Naive thymus-derived CD8-positive, alpha-beta T cell (primary cell): ENCODE measurements at places on chromosomes 13 and 19. TPM values are rescaled to one million over a fixed set of nuclear protein-coding genes. Genes with fewer than 3 reads are reported as not detected.

OR7C1 gene
- total RNA-seq: not detected

GRCh38 chr13:110664041-110664440, 41.9 kb downstream of the CARS2 start:
- DNase-seq: no peak
- peaks cover 26% of the 10 kb centered on the region for H3K36me3 ChIP-seq
- H3K4me3 ChIP-seq: no peak overlapping the region
- H3K27me3 ChIP-seq: no peaks in the 10 kb centered on the region
- H3K4me1 ChIP-seq: peaks cover 6% of the 10 kb centered on the region
- H3K27ac ChIP-seq: no peak overlapping the region

MEF2B gene
- 3.9 TPM for total RNA-seq

ZNF836 gene
- 45.7 TPM for total RNA-seq

GRCh38 chr19:51274049-51274770, 23.3 kb downstream of the SIGLECL1 start:
- DNase-seq: no peak
- peaks cover 1% of the 10 kb centered on the region for H3K4me1 ChIP-seq
- peaks cover 23% of the 10 kb centered on the region for H3K27me3 ChIP-seq
- no peak overlapping the region for H3K4me3 ChIP-seq

DNA sequence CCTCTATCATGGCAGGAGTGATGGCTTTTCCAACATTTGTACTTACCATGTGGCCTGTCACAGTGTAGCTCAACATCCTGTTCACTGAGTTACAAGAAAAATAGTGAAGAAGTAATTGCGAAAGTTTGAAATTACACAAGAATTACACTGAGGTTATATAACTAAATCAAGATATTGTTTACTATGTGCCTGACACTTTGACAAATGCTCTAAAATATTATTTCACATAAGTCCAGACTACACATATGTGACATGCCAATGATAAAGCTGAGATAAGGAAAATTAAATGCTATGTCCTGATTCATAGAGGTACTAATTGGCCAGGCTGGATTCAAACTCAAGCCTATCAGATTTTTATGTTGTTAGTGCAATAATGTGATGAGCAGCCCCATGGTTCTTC, 451.7 kb downstream of the PCDH9 start:
- no peak for DNase-seq
- no peaks in the 10 kb centered on the region for H3K27me3 ChIP-seq
- H3K4me1 ChIP-seq: no peaks in the 10 kb centered on the region
- H3K36me3 ChIP-seq: no peaks in the 10 kb centered on the region

PSG1 gene
- total RNA-seq: not detected

- no peak for DNase-seq
- no peak overlapping the region for H3K27ac ChIP-seq
- H3K36me3 ChIP-seq: no peaks in the 10 kb centered on the region
- H3K27me3 ChIP-seq: no peaks in the 10 kb centered on the region
These were observed 1142.8 kb downstream of the PCDH9 start for GRCh38 chr13:66087269-66087710.

- peak overlapping the region; percentile 94 for H3K4me3 ChIP-seq
- peaks cover 19% of the 10 kb centered on the region for H3K4me1 ChIP-seq
- DNase-seq: no peak
- H3K36me3 ChIP-seq: no peaks in the 10 kb centered on the region
These were observed 729 bp downstream of the STK11 start for GRCh38 chr19:1206150-1206863.
